ENCODE measurements at places on chromosomes 4 and X. TPM values are rescaled to one million over a fixed set of nuclear protein-coding genes. Genes with fewer than 3 reads are reported as not detected.

- no peaks in the 10 kb centered on the region for H3K27me3 ChIP-seq
- H3K4me3 ChIP-seq: no peak overlapping the region
- H3K4me1 ChIP-seq: no peaks in the 10 kb centered on the region
- no peaks in the 10 kb centered on the region for H3K36me3 ChIP-seq
These were observed 14.2 kb upstream of the PTPN13 start for GRCh38 chr4:86579941-86580340.

DNA sequence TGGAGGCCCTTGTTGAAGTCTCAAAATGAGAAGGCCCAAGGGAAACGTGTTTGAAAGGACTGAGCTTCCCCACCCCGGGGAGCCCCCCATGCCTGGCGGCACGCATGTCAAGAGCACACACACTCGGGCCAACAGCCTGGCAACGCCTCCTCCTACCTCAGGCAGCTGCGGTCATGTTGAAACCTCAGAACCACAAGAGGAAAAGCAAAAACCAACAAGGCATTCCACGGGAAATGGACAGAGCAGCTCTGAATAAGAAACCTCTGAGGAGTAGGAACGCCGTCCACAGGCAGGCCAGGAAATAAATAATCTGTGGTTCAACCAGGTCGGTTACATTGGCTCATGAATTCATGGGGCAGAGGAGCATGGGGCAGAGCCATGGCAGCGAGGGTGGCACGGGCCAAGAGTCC is 95.7 kb upstream of the AFAP1 start:
- DNase-seq: no peak
- peaks cover 3% of the 10 kb centered on the region for H3K4me1 ChIP-seq
- no peak overlapping the region for H3K4me3 ChIP-seq

DNA sequence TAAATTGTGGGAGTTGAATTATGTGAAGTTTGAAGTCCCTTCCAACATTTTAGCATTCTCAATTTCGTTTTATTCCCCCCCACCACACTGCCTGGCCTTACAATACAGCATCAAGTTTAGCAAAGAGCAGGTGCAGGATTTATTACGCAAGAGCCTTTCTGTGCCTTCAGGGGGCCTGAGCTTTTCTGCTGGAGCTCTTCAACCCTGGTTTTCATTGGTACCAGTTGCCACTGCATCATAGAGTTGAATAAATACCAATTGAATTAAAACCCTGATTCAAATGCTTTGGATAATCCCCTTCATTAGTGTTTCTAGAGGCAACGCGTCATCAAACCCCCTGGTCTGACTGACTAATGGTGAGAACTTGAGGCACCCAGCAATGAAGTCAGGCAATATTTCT is 43.6 kb upstream of the KIT start:
- H3K4me1 ChIP-seq: no peaks in the 10 kb centered on the region
- DNase-seq: no peak
- H3K27me3 ChIP-seq: no peaks in the 10 kb centered on the region
- H3K36me3 ChIP-seq: no peaks in the 10 kb centered on the region

- H3K27ac ChIP-seq: no peak overlapping the region
- no peak overlapping the region for H3K4me3 ChIP-seq
- no peaks in the 10 kb centered on the region for H3K27me3 ChIP-seq
- no peaks in the 10 kb centered on the region for H3K4me1 ChIP-seq
These were observed 11.6 kb downstream of the DLG3 start for GRCh38 chrX:70456256-70456655.

DNA sequence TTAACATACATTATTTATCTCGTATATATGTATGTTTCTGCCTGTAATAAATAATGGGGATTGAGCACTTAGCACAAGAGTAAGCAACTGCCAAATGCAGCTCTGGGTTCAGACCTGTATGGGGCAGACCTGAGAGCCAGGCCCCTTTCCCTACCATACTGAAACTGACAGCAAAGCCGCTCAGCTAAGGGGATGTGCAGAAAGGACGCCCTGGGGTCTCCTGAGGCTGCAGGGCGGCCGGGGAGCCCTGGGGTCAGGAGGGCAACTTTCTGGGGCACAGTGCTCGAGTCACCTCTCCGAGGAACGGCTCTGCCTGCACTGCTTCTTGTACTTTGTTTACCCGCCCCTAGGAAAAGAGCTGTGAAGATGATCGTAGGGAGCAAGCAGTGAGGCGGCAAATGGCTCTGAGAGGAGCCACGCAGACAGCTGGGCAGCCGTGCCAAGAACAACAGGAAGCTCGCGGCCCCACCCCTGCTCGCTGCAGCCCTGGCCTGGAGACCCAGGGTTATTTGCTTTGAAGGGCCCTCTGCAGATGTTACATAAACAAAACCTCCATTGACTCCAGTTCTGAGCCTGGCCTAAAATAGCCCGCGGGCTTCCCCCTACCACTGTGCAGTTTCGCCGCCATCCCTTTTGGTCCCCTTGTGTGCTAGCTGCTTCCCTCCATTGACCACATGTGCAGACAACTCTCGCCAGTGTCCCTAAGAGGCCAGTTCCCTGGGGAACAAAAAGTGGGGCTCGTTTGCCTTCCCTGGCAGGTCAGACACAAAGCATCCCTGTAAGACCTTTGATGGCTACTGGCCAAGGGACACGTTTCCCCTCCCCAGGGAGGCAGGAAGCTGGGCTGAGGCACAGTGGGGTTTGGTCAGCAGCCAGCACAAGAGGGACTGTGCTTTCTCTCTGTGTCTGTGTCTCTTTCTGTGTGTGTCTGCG is 111.3 kb upstream of the LNX1 start:
- peaks cover 10% of the 10 kb centered on the region for H3K4me1 ChIP-seq
- peak overlapping the region; percentile 18 for H3K27ac ChIP-seq
- no peaks in the 10 kb centered on the region for H3K36me3 ChIP-seq
- peak; percentile 81 for DNase-seq
- peak overlapping the region; percentile 51 for H3K4me3 ChIP-seq

Gene CXorf38
- 3.1 TPM for total RNA-seq

- peak; percentile 18 for DNase-seq
- peak overlapping the region; percentile 79 for H3K4me3 ChIP-seq
- H3K27me3 ChIP-seq: no peaks in the 10 kb centered on the region
- H3K36me3 ChIP-seq: no peaks in the 10 kb centered on the region
These were observed 112.7 kb downstream of the DHX15 start for GRCh38 chr4:24471486-24472160.

- H3K36me3 ChIP-seq: no peaks in the 10 kb centered on the region
- no peak for DNase-seq
- no peak overlapping the region for H3K4me3 ChIP-seq
- H3K27me3 ChIP-seq: peaks cover 24% of the 10 kb centered on the region
- no peaks in the 10 kb centered on the region for H3K4me1 ChIP-seq
- no peak overlapping the region for H3K27ac ChIP-seq
These were observed 15.4 kb downstream of the HTR2C start for GRCh38 chrX:114599305-114599704.

GRCh38 chrX:928606-929005 is 283.8 kb downstream of the CRLF2 start:
- no peak overlapping the region for H3K27ac ChIP-seq
- H3K4me3 ChIP-seq: no peak overlapping the region
- no peak for DNase-seq
- H3K4me1 ChIP-seq: no peaks in the 10 kb centered on the region

DNA sequence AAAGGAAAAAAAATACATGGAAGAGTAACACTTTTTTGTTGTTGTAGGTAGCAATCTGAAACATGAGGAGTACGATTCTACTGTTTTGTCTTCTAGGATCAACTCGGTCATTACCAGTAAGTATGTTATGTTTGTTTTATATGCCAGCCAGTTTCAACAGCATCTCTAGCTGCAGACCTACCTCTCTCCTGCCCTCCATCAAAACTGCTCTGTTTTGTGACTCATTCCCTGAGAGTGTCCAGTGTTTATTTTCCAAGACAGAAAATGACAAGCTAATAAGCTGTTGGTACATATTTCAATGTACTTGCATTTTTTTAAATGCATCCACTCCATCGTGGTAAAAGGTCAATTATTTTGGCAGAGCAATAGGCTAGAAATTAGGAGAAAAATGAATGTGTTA is 347 bp downstream of the AMTN start:
- H3K4me3 ChIP-seq: no peak overlapping the region
- H3K27me3 ChIP-seq: no peaks in the 10 kb centered on the region
- no peaks in the 10 kb centered on the region for H3K36me3 ChIP-seq
- DNase-seq: no peak
- H3K4me1 ChIP-seq: no peaks in the 10 kb centered on the region
- H3K27ac ChIP-seq: no peak overlapping the region

Gene SLC25A53
- 4.9 TPM for total RNA-seq

Gene GNPDA2
- 6.9 TPM for total RNA-seq

Gene POU3F4
- not detected for total RNA-seq
